Cerebellum (tissue), 4 donors: ENCODE measurements at places on chromosomes 5 and 9.

DNA sequence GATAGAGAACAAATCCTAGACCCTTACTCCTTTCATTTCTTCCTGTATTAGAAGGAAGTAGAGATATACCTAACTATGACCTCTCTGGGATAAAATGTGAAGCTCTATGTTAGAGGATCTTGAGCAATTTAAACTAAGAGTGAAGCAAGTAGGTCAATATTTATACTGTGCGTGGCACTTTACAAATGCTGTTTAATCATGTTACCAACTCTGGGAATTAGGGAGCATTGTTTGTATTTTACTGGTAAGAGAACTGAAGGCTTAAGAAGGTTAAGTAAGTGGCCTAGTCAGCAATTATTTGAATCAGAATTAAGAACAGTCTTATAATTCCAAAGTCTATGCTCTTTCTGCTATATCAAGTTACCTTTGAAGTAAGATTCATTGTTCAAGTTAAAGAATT lies 12.0 kb downstream of the TNC start:
- no peak for DNase-seq

GRCh38 chr5:59592101-59592500 lies 301.4 kb downstream of the PDE4D start:
- DNase-seq: no peak

GRCh38 chr9:127912882-127913281 lies 4.0 kb downstream of the ST6GALNAC4 start:
- DNase-seq: no peak

DNA sequence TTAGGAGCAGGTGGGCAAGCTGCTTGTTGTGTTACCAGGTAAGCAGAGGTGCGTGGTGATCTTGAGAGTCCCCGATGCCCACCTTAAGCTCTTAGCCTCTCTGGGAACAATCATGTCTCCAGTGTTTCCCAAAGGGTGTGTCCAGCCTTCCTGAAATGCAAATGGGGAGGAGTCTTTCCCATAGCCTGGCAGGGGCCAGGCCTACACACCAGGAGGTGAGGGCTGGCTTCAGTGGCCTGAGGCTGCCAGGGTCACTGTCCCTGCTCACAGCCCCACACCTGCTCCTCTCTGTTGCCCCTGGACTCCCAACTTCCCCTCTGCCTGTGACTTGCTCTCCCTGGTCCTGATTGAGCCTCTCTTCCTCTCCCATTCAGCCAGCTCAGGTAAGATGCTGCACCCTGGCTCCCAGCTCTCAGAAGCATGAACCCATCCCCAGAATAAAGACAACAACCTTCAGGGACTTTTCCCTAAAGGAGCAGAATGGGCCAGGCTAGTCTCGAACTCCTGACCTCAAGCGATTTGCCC lies 65.7 kb upstream of the PHYKPL start:
- no peak for DNase-seq

GRCh38 chr9:112705768-112706427 lies 12.0 kb downstream of the INIP start:
- peak; percentile 63 for DNase-seq

- DNase-seq: no peak
Measured at GRCh38 chr5:110054240-110054639, 364.5 kb downstream of the MAN2A1 start.

- DNase-seq: no peak
Measured at GRCh38 chr5:176400382-176401156, 12.0 kb downstream of the HIGD2A start.

GRCh38 chr9:130196643-130197042 lies 24.4 kb downstream of the NCS1 start:
- DNase-seq: no peak

DNA sequence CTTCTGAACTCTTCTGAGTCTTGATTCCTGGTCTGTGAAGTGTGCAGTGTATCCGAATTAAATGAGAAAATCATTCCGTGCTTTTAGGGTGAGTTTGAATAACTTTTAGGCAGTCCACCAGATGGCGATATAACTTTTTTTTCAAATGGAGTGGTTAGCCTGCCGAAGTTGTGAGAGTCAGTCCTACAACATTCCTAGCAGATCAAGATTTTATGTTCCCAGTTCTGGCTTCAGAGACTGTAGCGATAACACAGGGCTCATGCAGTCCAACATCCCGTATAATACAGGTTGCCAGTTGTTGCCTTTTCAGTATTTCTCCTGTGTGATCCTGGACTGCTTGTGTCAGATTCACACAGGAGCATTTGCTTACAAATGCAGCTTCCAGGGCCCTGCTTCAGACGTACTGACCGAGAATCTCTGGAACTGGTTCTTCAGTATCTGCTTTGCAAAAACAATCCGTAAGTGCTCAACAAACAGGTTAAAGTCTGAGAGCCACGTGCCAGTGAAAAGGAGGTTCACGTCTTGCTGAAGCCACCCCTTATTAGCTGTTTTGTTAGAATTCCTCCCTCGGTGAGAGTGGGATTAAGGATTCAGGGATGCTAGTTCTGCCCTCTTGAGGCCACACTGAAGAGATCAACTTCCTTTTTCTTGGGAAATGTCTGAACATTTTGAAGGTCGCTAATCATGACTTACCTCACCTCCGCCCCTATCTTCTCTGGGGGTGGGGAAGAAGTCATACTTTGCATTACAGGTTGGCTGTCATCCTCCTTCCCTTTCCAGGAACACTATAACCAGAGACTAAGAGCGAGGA lies 22.8 kb downstream of the SMIM3 start:
- peak; percentile 50 for DNase-seq

GRCh38 chr5:5040712-5041111 lies 99.4 kb upstream of the ADAMTS16 start:
- no peak for DNase-seq

GRCh38 chr5:181217111-181217802 lies 5.8 kb upstream of the TRIM41 start:
- DNase-seq: peak; percentile 45

- peak; percentile 78 for DNase-seq
Measured at GRCh38 chr9:137055385-137056364, 1.8 kb upstream of the ENTPD2 start.

GRCh38 chr5:178343306-178343705 lies 110.7 kb upstream of the PHYKPL start:
- DNase-seq: no peak

DNA sequence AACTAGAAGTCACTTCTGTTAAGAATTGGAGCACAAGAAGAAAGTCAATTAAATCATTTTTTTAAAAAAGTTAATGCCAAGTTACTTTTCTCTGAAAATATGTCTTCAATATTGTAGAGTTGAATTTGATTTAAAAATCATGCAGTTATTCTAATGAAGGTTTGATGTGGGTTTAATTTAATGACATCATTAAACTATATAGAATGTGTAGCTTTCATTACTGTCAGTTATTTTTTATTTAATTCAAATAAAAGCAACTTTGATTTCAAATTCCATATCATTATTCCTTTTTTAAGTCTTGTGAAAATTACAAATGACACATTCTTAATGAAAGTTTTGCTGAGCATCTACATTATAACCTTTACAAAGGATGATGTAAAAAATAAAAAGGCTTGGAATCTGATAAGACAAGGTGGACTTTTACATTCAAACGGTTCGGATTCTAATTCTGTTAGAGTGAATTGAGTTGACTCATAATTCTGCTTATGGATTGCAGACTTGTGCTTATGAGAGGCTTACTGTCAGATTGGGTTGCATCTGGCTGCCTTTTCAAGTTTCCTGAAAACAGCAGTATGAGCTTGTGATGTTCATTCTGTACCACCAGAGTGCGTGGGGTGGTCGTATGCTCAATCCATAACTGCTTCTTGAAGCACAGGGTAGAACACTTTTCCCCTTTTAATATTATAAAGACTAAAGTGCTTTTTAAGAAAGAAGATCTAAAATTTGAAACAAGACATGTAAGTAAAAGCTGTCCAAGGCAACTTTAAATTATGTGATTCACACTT lies 253.0 kb upstream of the ARRDC3 start:
- no peak for DNase-seq

DNA sequence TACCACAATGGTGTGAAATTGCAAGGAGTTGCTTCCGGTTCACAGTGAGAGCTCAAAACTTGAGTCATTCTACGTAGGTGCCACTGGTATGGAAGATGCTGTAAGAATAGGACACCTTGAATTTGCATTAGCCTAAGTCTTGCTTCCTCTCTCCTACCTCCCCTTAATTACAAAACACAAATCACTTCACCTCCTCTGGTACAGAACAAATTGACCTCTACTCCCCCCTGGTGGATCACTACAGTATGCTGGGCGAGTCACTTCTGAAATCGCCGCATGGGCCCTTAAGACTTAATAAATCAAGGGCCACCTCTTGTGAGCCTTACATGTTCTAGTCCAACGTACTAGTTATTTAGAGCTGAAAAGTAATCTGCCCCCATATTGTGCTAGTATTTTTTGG lies 145.3 kb upstream of the SMARCA2 start:
- no peak for DNase-seq

DNA sequence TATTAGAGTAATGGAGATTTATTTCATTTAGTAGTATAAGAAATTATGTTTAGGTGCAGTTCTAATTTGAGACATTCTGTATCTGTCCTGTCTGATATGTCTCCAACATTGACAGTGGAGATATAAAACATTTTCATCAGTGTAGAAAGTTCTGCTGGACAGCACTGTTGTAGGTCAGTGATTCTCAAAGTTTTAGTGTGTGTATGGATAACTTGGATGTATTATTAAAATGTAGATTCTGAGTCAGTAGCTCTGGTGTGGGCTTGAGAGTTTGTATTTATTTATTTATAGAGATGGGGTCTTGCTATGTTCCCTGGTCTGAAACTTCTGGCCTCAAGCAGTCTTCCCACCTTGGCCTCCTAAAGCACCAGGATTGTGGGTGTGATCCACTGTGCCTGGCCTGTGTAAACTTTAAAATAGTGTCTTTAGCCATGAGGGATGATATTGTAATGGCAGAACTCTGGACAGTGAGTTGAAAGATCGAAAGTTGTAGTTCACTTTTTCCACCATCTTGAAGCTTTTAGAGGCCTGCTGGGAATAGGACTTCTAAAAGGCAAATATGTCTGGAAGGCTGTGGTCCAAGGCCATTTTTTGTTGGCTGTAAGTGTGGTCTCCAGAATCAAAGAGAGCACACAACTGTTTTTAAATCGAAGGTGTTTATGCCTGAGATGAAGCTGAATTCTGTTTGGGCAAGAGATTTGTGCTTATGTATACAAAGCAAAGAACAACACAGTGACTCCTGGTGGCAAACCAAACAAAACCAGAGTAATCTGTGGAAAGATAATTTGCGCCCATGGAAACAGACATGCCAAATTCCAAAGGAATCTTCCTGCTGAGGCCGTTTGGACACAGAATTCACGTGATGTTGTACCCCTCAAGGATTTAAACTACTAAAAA lies 12.4 kb downstream of the UBAP1 start:
- DNase-seq: no peak

- no peak for DNase-seq
Measured at GRCh38 chr5:17433406-17433805, 64.6 kb upstream of the TAF11L2 start.

DNA sequence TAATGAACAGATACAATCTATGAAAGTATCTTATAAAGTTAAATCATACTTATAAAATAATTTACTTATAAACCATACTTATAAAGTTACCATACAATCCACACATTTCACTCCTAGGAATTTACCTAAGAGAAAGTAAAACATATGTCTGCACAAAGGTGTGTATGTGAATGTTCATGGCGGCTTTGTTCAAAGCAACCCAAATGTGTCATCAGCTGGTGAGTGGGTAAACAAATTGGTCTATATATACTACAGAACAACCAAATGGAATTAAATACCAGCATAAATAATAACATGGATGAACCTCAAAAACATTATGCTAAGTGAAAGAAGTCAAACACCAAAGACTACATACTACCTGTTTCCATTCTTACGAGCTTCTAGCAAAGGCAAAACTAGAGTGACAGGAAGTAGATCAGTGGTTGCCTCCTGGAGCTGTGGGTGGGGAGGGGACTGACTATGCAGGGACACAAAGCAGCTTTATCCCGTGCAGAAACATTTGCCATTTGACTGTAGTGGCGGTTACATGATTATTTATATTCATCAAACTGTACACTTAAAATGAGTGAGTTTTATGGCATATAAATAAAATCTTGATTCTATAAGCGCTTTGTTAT lies 10.6 kb downstream of the TRAF1 start:
- no peak for DNase-seq

DNA sequence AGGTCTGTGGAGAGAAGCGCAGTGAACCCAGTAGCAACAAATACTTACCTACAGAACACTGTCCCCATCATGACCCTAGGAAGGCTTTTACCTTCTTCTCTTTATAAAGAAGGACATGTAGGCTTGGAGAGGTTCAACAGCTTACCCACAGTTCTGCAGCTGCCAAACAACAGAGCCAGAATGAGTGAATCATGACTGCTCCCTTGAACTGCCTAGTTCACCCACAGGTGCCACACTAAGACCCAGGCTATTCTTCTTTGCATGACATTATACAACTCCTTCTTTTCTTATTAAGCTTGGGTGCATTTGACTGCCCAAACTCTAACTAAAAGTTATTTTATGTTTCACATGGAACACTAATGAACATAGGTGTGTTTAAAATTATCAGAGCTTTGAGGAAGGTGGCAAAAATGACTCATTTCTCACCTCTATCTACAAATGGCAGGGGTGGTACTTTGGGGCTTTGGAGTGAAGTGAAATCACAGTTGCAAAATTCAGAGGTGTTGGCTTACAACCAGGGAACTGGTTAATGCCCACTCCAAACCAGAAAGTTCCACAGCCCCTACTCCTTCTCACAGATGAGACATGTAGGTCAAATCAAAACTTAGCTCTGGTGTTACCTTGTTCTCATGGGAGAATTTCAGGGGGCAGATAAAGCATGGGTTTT lies 201.6 kb downstream of the SEMA6A start:
- DNase-seq: no peak

DNA sequence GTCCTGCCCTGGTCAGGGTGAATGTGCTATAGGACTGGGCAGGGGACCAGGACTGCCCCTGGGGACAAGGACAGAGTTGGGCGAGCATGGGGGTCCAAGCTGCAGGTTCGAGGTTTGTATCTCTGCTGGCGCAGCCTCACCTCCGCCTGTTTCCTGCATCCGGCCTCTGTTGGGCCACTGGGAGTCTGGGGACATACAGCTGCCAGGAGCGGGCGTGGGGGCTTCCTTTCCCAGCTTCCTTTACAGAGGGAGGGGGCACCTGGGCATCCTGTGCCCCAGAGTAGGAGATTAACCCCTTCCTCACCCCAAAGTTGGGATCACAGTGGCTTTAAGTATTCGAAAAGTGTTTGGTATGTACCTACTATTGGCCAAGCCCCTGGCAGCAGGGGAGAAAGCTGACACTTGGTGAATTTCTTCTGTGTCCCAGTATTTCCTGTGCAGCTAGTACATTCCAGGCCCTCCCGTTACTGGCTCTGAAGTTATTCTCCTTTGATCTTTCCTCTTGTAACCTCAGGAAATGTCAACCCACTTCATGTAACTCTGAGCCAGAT lies 19.0 kb downstream of the OLFML2A start:
- no peak for DNase-seq

- no peak for DNase-seq
Measured at GRCh38 chr9:98916660-98917059, 27.0 kb upstream of the COL15A1 start.

- DNase-seq: no peak
Measured at GRCh38 chr9:137724818-137725240, 106.0 kb downstream of the EHMT1 start.
